ENCODE measurements at places on chromosomes 3 and 15.

DNA sequence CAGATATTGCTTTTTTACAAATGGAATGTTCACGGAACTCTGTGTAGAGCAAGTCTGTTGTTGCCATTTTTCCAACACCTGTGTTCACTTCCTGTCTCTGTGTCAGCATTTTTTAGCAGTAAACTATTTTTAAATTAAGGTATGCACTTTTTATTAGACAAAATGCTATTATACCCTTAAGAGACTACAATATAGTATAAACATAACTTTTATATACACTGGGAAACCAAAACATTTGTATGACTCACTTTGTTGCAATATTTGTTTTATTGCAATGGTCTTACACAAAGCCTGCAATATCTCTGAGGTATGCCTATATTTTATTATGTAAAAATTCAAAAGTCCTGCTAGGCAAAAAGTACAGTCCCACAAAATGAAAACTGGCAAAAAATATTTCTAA, 39.8 kb upstream of the FGF7 start:
- DNase-seq, result no peak

- DNase-seq, result no peak
These were observed 27.7 kb downstream of the EMC4 start for GRCh38 chr15:34252545-34252944.

DNA sequence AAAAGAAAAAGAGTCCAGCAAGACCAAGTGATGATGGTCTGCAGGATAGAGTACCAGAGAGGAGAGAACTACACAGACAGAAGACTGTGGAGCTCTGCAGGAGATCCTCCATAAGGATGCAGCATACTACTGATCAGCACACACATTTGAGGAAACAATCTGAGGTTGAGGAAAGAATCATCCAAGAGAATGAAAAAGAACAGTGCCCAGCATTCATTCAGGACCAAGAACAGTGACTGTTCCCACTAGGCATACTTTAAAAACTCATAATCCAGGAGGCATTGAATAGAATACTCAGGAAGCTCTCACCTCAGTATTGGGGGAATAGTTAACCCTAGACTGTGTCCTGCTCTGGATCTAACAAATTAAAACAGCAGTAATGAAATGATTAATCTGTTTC, 54.9 kb downstream of the THSD4 start:
- no peak for DNase-seq

DNA sequence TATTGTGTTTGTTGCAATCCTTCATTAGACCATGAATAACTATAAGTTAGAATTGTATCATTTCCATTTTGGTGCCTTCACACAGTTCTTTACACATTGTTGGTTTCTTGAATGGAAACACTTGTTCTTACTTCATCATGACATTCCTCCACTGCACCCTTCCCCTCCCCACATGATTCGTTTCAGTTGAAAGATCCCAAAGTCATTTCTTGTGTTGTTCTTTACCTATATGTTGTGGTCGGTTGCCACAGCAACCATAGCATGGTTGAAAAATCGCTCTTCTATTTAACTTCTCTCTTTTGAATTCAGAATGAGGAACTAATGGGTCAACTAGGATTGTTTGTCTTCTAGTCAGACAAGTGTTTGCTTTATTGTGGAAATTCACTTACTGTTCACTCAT, 103.3 kb downstream of the IL1RAP start:
- no peak for DNase-seq

DNA sequence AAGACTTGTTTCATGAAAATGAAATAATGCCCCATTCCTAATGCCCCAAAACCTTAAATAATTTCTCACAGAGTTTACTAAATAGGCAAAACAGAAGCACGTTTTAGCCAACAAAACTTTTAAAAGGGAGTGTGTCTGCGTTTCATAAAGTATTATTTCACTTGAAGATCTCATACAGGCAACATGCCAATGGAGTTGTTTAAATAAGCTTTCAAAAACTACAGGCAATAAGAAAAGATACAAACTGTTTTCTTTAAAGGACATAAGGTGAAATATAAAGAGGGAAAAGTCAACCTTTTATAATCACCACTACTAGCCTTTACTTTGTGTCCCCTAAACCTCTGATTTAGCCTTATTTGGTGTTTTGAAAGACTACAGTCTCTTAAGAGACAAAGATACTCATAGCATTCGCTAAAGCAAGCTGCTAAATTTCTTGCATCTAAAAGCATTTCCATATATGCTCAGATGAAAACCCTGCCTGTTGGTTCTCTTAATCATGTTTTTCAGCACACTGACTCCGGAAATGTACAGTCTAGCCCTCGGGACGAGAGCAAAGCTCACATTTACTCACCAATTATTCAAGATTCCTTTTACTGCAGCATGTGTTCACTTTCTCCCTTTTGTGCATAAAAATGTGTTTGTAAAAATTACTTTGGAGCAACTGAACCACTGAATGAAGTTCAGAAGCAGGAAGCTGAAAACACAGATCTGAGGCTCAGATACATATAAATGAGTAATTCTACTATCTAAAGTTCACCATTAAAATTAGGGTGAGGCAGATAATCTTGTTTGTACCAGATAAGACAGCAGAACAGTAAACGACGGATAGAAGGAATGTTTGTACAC, 119.0 kb downstream of the GOLIM4 start:
- DNase-seq, result no peak

- DNase-seq, result peak; percentile 47
These were observed 92.7 kb upstream of the OCA2 start for GRCh38 chr15:28191832-28192231.

GRCh38 chr15:74144153-74144775, 13.9 kb downstream of the ISLR2 start:
- DNase-seq, result no peak

Measured in C1 segment of cervical spinal cord (tissue), 14 donors.